B cell (primary cell): ENCODE measurements at places on chromosomes 7 and 10. TPM values are rescaled to one million over a fixed set of nuclear protein-coding genes. Genes with fewer than 3 reads are reported as not detected.
A peak's percentile ranks its signal among the peaks of the same experiment; 100 is the strongest.

DNA sequence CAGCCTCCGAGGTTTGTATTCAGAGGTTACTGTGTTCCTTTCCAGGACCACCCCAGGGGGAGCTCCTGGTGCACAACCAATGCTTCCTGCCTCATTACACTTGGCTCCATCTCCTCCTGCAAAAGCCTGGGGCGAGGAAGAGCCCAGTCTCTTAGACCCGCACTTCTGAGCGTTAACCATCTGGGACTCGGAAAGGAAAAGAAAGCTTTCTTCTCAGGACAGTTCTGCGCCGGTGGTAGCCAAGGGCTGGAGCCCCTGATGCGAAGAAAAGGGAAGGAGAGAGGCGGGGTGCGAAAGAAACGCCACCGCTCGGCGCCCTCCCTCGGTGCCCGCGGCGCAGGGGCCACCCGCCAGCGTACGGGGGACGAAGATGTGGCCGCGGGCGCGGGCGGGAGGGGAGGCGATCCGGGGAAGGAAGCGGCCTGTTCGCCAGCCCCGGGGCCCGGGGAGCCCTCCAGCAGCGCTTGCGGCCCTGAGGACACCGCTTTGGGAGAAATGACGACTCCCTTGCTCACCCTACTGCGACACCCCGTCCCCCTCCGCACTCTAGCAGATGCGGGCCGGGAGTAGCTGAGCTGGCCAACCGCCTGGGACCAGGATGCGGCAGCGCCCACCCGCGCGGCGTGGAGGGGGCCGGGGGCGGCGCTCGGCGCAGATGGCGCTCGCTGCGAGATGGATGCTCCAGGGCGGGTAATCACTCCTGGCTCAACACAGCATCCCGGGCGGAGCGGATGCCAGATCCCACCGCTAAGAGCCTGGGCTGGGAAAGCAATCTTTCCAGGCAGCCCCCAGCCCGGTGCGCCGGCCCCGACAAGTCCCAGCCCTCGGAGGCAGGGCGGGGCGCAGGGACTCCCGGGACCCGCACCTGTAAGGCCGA lies 1.3 kb downstream of the NRCAM start:
- H3K36me3 ChIP-seq, result no peaks in the 10 kb centered on the region
- H3K27ac ChIP-seq, result no peak overlapping the region
- H3K4me3 ChIP-seq, result peak overlapping the region; percentile 32

The ALKBH4 gene
- 8.6 and 11.0 TPM in 2 replicates for total RNA-seq

GRCh38 chr10:109956454-109957091 lies 33.3 kb upstream of the XPNPEP1 start:
- peaks cover 9% of the 10 kb centered on the region for H3K4me1 ChIP-seq
- H3K4me3 ChIP-seq, result no peak overlapping the region
- peak; percentile 62 for DNase-seq
- H3K27me3 ChIP-seq, result no peaks in the 10 kb centered on the region
- no peak overlapping the region for H3K27ac ChIP-seq
- H3K36me3 ChIP-seq, result no peaks in the 10 kb centered on the region

GRCh38 chr10:21889477-21890275 lies 113.9 kb downstream of the DNAJC1 start:
- H3K27ac ChIP-seq, result no peak overlapping the region
- no peaks in the 10 kb centered on the region for H3K36me3 ChIP-seq
- no peak overlapping the region for H3K4me3 ChIP-seq
- no peaks in the 10 kb centered on the region for H3K27me3 ChIP-seq
- no peak for DNase-seq

DNA sequence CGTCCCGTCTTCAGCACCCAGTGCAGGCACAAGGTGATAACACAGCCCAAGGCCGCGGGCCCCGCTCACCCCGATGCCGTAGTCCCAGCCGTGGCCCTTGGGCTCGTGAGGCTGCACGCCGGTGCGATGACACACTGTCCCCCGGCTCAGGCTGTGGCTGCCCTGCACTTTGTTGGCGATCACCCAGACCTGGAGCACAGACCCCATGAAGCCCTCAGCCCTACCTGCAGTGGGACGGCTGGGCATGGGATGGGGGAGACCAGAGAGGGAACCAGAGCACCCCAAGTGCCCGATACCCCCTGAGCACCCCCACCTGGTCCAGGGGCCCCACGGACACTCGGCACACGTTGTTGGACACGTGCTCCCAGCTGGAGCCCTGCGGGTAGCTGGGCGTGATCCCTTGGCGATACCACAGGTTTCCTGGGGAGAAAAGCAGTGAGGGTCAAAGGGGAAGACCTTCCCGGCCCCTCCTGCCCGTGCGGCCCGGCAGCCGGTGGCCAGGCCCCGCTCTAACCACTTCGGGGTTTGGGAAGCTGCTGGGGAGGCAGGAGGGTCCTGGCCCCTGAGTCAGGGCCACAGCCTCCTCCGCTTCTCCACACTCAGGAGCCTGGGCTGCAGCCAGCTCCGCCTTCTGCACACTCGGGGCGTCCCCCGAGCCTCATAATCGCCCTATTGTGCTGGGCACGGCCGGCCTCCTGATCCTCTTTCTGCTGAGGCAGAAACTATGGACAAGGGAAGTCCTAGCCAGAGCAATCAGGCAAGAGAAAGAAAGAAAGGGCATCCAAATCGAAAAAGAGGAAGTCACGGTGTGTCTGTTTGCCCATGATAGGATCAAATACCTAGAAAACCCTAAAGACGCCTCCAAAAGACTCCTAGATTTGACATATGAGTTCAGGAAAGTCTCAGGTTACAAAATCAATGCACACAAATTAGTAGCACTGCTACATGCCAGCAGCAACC lies 6.7 kb downstream of the BHLHA15 start:
- peaks cover 33% of the 10 kb centered on the region for H3K36me3 ChIP-seq
- no peak overlapping the region for H3K27ac ChIP-seq
- no peak overlapping the region for H3K4me3 ChIP-seq

The ZNF467 gene
- 0.32 and 0.39 TPM in 2 replicates for total RNA-seq

The ANXA8L1 gene
- total RNA-seq, result not detected in 2 replicates

DNA sequence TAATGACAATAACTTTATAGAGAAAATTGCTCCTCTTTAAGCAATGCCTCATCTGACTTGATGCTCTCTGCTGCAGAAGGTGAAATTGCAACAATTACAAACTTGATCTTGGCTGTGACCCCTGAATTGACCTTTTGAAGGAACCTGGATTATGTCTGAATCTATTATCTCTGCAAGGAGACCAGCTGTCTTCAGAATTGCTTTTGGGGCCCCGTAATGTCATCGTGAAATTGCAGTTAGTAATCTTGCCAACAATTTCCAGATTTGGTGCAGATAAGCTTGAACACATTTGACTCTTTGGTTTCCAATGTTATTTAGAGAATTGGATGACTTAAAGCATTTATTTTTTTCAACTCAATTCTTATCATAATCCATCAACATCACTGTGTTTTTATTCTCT lies 520.6 kb downstream of the CCSER2 start:
- H3K4me3 ChIP-seq, result no peak overlapping the region
- no peaks in the 10 kb centered on the region for H3K36me3 ChIP-seq
- no peak overlapping the region for H3K27ac ChIP-seq
- H3K27me3 ChIP-seq, result no peaks in the 10 kb centered on the region
- H3K4me1 ChIP-seq, result no peaks in the 10 kb centered on the region
- no peak for DNase-seq

The CUBN gene
- total RNA-seq, result 4.2 and 5.3 TPM in 2 replicates

- H3K4me1 ChIP-seq, result no peaks in the 10 kb centered on the region
- no peak overlapping the region for H3K4me3 ChIP-seq
- no peaks in the 10 kb centered on the region for H3K27me3 ChIP-seq
- no peak for DNase-seq
Observed at GRCh38 chr7:10723832-10724231, 249.8 kb upstream of the PHF14 start.

DNA sequence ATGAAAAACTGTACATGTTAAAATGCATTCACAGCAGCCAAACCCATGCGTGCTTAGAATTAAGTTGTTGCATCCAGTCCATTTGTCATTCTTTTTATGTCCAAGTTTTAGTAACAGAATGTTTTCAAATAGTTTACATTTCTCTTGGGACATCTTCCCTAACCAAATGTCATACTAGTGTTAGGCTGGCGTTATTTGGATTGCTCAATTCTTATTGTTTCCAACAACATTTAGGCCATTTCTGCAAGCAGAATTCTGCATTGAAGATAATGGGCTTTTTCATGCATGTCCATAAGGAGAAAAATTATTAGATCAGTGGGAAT lies 203.0 kb downstream of the HIBADH start:
- no peaks in the 10 kb centered on the region for H3K4me1 ChIP-seq
- H3K4me3 ChIP-seq, result no peak overlapping the region
- peaks cover 2% of the 10 kb centered on the region for H3K27me3 ChIP-seq
- no peak overlapping the region for H3K27ac ChIP-seq
- H3K36me3 ChIP-seq, result no peaks in the 10 kb centered on the region
- no peak for DNase-seq

GRCh38 chr7:90625562-90625961 lies 29.4 kb downstream of the CDK14 start:
- no peak overlapping the region for H3K27ac ChIP-seq
- H3K36me3 ChIP-seq, result no peaks in the 10 kb centered on the region
- H3K4me1 ChIP-seq, result peaks cover 7% of the 10 kb centered on the region
- no peak for DNase-seq

GRCh38 chr7:78140109-78140508 lies 341.5 kb downstream of the PHTF2 start:
- H3K36me3 ChIP-seq, result no peaks in the 10 kb centered on the region
- no peaks in the 10 kb centered on the region for H3K4me1 ChIP-seq
- no peak overlapping the region for H3K27ac ChIP-seq
- H3K4me3 ChIP-seq, result no peak overlapping the region
- H3K27me3 ChIP-seq, result no peaks in the 10 kb centered on the region
- no peak for DNase-seq

- DNase-seq, result peak; percentile 20
- H3K4me3 ChIP-seq, result no peak overlapping the region
- no peaks in the 10 kb centered on the region for H3K27me3 ChIP-seq
- no peak overlapping the region for H3K27ac ChIP-seq
- H3K4me1 ChIP-seq, result no peaks in the 10 kb centered on the region
Observed at GRCh38 chr7:93092757-93093370, 24.9 kb downstream of the SAMD9 start.

- peak; percentile 24 for DNase-seq
- H3K4me1 ChIP-seq, result peaks cover 8% of the 10 kb centered on the region
- no peaks in the 10 kb centered on the region for H3K36me3 ChIP-seq
- H3K4me3 ChIP-seq, result peak overlapping the region; percentile 70
- H3K27ac ChIP-seq, result no peak overlapping the region
Observed at GRCh38 chr10:5413012-5413938, 918 bp downstream of the NET1 start.

The MYOZ1 gene
- not detected in 2 replicates for total RNA-seq

DNA sequence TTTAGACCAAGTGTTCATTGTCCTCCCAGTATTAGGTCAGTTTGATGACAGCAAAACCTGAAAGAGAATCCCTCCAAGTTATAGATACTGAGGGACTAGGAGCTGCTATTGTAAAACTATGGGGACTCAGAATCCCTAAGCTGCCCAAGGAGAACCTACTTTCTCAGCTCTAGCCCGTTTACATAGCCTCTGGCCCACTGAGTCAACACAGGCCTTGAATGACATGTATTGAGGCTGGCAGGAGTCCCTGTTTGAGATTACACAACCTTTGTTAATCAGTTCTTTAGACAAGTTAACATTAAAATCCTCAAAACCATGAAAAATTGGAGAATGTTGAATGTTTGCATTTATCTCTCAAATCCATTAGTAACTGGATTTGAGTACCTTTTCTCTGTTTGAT lies 1079.0 kb downstream of the KCNMA1 start:
- H3K4me3 ChIP-seq, result no peak overlapping the region
- no peak for DNase-seq
- H3K36me3 ChIP-seq, result no peaks in the 10 kb centered on the region
- no peaks in the 10 kb centered on the region for H3K4me1 ChIP-seq

GRCh38 chr7:139044813-139045794 lies 9.3 kb upstream of the ZC3HAV1L start:
- peaks cover 32% of the 10 kb centered on the region for H3K36me3 ChIP-seq
- H3K4me1 ChIP-seq, result peaks cover 33% of the 10 kb centered on the region
- no peaks in the 10 kb centered on the region for H3K27me3 ChIP-seq
- H3K4me3 ChIP-seq, result no peak overlapping the region

DNA sequence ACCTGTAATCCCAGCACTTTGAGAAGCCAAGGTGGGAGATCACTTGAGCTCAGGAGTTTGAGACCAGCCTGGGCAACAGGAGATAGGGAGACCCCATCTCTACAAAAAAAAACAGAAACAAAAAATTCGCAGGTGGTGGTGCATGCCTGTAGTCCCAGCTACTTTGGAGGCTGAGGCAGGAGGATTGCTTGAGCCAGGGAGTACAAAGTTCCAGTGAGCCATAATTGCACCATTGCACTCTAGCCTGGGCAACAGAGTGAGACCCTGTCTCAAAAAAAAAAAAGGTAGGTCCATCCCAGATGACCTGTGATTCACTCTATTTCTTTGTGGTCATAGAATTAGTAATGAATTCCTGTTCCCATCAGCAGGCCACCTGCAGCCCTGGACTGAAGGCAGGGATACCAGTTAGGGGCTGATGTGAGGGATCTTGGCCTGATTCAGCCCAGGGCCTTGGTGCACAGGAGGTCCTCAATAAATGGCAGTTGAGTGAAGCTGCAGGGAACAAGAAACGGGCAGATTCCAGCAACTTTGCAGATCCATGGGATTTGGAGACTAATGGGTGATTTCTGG lies at the start of gene MYH16:
TSS of gene MYH16 (plus strand) at position 364 of the 570 bp plus-strand sequence.
- no peaks in the 10 kb centered on the region for H3K36me3 ChIP-seq
- no peaks in the 10 kb centered on the region for H3K4me1 ChIP-seq
- no peak within 1 kb of the TSS for H3K27ac ChIP-seq
- no peak within 1 kb of the TSS for H3K4me3 ChIP-seq
- DNase-seq, result no peak

DNA sequence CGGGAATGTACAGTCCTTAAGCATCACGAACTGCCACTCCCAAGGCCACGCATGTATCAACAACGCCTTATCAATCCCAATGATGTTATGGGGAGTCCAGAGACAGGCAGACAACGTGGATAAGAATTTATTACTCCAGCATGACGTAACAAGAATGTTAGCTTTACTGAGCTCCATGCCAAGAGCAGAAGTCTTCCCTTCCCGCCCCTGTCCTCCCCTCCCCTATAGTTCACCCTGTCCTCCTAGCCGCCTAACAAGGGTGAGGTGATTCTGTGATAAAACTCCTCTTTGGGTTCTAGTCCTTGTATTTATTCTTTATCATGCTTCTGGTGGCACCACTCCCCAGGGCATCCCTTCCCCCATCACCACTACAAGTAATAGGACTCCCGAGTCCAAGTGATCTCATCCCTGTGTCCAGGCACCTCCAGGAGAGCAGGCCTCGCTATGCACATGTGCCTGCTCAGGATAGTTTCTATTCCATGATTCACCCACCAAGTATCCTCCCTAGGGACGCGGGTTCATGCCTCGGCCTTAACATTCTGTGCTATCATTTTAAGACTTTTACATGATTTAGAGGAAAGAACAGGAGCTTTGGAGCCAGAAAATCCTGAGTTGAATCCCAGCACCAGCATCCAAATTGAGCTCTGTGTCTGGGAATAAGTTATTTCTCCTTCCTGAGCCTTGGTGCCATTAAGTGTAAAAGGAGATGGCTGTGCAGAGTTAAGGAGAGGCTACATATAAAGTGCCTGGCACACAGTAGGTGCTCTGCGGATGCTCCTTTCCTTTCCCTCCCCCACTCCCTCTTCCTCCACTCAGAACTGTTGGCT lies 15.4 kb downstream of the GSDME start:
- H3K27ac ChIP-seq, result no peak overlapping the region
- H3K27me3 ChIP-seq, result no peaks in the 10 kb centered on the region
- H3K4me3 ChIP-seq, result no peak overlapping the region
- DNase-seq, result no peak
- H3K4me1 ChIP-seq, result no peaks in the 10 kb centered on the region

The LANCL2 gene
- total RNA-seq, result 8.1 and 9.3 TPM in 2 replicates
